Inflammatory macrophage (primary cell): ENCODE measurements at places on chromosomes 6 and 20.

GRCh38 chr6:136477548-136477947 lies 72.7 kb downstream of the MAP7 start:
- no peak for DNase-seq

GRCh38 chr6:39777218-39777617 lies 15.0 kb upstream of the DAAM2 start:
- no peak for DNase-seq

- no peak for DNase-seq
Observed at GRCh38 chr20:63691711-63692435, 4.6 kb upstream of the TNFRSF6B start.

DNA sequence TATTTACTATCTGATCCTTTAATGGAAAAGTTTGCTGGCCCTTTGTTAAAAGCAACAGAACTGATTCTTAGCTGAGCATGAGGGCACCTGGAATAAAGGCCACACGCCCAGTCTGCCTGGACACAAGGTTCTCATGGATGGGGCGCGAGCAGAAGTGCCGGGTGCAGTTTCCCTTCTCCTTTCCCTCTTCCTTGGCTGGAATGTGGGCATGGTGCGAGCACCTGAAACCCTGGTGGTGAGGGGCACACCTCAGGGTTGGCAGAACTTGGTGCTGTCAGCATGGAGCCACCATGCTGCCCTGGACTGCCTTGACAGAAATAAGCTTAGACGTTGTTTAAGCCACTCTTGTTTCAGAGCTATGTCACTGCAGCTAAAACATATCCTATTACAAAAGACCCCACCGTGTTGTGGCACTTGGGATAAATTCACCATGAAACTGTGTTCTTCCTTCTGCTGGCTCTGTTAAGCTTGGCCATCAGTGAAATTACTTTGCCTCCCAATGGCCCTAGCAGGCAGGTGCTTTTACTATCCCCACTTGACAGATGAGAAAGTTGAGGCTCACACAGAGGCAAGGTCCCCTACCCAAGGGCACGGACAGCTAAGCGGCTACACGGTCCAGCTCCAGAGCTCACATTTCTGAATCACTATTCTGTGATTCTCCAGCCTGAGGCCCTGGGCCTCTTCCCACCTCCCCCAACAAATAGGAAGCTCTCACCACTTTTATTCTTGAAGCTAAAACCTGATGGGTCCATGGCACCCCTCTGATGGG lies 115.9 kb downstream of the PREX1 start:
- no peak for DNase-seq

DNA sequence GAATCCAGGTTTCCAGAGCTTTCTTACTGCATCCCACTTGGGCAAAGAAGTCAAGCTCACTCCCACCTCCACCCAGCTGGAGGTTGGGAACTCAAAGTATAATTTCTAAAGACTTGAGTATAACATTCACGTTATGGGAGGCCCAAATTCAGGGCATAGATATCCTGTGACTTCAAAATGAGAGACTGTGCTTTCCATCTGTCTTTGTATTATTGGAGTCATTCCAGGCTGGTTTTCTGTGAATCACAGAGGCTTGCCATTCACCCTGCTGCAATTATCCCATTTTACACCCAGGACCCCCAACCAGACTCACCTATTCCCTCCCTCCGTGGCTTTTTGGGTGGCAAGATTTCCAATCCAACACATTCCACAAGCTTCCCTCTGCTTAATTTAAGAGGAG lies 19.3 kb upstream of the SRC start:
- DNase-seq = no peak

- no peak for DNase-seq
Observed at GRCh38 chr6:101178748-101179147, 214.8 kb upstream of the GRIK2 start.

GRCh38 chr6:27700337-27700736 lies 211.9 kb downstream of the OR2B2 start:
- DNase-seq = no peak

DNA sequence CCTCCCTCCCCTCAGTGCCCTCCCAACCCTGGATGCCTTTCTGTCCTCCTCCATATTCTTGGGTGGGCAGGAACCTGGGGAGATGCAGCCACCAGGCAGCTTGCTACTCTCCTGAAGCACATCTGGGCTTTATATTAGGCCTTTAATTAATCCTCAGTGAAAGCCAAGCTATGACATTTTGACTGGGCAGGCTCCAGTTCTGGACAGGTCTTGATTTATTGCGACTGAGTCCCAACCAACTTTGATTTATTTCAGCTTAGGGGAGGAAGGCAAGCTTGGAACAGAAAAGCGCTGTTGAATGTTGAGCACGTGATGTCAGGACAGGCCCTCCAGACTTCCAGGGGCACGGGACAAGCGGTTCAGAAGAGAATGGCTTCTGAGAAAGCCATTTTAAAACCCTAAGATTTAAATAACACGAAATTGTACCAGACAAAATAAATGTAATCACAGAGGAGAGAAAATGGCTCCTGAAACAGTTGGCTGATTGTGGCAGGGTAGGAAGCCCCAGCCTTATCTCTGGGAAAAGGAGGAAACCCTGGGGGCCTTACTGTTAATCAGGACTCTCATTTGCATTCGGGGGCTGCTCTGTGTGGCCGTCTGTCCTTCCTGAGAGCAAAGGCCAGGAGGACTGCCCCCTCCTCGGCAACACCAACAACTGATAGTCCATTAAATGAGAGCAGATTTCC lies 294.2 kb downstream of the FOXC1 start:
- DNase-seq = no peak

- no peak for DNase-seq
Observed at GRCh38 chr20:24753130-24753529, 195.9 kb upstream of the CST7 start.

DNA sequence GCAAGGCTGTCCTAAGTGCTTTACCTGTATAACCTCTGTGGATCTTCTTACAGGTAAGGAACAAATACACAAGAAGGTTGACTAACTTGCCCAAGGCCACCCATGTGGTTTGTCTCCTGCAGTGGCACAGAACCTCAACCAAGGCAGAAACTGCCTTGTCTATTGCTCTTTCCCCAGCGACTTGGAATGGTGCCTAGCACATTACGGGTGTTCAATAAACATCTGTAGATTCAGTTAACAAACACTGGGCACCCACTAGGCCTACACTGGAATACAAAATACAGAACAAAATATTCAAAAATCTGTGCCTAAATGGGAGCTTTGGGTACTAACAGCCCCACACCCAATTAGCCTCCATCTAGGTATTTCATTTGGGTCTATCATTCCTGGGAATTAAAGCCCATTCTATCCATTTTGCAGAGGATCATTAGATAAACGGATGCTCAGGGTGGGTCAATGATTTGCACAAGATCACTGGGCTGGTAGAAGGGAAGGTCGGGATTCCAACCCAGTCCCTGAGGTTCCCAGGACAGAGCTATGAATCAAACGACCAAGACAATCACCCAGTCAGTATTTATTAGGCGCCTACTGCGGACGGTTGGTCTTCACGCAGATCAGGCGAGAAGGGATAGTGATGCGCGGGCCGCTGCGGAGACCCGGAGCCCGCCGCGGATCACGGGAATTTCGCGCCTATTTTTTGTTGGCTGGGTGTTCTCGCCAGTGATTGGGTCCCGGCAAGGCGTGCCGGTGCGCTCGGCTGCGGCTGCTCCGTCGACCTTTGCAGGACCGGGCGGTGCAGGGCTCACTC lies at the start of gene STK35:
Gene STK35, plus strand, starts transcription at position 771 of the 808 bp plus-strand sequence. CDS start 55 bp downstream, outside the sequence.
- no peak for DNase-seq

DNA sequence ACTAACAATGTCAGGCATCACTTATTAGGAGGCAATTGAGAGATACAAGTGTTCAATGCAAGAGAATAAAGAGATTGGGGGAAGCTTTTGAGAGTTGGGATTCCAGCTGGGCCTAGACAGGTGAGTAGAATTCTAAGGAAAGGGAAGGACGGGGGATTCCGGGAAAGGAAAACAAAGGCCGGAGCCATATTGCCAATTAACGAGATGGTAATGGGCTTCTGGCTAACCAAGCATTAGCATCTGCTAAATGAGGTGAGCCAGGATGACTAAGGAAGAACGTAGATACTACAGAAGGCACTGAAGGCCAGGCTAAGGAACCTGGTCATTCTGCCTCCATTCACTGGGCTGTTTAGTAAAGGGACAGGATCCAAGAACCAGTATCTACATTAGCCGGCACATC lies 10.5 kb downstream of the FYN start:
- DNase-seq = no peak

DNA sequence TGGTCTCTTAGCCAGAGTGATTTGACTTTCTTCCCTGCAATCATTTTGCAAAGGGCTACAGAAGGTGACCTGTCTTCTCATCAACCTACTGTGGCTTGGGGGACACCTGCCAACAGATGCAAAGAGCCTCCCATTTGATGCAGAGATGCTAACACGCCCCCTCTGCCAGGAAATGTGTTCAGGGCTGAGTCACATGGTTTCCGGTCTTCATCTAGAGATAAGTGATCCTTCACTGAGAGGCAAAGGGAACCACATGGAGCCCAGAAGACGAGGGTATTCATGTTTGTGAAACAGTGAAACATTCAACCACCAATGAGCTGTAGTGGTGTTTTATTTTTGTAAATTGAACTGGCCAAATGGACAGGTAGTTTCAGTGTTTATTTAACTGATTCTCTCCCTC lies 109.0 kb upstream of the RIN2 start:
- no peak for DNase-seq

GRCh38 chr6:56037601-56038000 lies 162.2 kb upstream of the BMP5 start:
- DNase-seq = no peak

- peak; percentile 67 for DNase-seq
Observed at GRCh38 chr6:13406781-13407180, 78.4 kb upstream of the TBC1D7 start.

DNA sequence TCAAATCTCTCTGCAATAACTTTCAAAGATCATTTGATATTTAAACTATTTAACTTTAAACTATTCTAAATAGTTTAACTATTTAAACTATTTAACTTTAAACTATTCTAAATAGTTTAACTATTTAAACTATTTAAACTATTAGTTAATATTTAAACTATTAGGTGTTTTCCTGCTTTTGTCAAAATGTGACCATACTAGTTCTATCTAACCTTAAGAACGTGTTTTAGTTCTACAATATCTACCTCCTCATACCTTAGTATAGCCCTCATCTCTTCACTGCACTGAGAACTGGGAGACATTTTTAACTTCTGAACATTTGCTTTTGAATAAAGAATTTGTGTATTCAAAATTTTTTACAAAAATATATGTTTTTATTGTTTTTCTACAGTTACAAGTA lies 429.1 kb downstream of the ADGRB3 start:
- DNase-seq = no peak

GRCh38 chr20:46546936-46547335 lies 3.5 kb downstream of the OCSTAMP start:
- DNase-seq = no peak

DNA sequence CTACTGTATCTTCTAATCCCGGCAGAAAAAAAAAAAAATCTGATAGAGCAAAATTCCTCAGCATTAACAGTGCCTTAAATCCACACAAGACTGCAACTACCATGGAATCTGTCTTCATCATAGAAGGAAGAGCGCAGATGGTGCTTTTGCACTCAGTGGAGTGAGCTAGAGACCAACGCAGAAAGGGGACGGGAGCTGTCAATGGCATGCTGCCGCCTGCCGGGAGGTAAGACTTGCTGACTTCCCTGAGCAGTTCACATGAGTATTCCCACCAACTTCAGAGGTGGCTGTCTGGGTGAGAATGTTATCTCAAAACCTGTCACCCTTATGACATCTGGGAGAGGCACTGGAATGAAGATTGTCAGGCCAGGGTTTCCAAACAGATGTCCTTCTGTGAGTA lies 35.6 kb downstream of the DZANK1 start:
- no peak for DNase-seq

DNA sequence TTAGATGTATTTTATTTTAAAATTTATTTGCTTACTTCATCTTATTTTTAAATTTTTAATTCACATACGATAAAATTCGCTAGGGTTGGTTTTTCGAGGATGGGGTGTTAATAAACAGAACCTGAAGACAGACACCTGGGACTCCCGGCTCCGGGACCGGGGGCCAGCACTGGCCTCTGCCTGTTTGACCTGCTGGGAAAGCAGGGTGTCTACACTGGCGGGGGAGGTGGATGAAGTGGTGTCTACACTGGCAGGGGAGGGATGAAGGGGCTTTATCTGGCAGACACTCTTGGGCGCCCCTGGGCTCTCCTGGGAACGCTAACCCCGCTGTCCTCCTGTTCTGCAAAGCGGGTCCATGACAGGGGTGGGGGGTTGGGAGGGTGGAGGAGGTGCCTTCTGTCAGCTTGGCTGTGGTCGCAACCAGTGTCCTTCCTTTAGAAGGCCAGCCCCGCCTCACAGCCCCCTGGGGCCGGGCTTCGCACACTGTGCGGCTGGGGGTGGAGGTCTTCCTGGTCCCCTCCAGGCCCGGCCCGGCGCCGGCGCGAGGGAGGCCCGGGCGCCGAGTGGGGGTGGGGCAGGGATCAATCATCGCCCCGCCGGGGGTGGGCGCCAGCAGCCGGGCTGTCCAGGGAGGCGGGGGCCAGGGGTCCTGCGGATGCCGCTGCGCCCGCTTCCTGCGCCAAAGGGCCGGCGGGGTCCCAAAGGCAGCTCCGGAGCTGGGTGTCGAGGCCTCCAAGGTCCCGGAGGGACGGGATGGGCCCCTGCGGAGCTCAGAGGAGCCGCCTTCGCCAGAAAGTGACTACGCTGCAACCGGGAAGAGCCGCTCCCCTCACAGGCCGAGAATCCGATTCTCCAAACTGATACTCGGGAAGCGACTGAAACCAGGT lies 1.8 kb downstream of the GATA5 start:
- no peak for DNase-seq

DNA sequence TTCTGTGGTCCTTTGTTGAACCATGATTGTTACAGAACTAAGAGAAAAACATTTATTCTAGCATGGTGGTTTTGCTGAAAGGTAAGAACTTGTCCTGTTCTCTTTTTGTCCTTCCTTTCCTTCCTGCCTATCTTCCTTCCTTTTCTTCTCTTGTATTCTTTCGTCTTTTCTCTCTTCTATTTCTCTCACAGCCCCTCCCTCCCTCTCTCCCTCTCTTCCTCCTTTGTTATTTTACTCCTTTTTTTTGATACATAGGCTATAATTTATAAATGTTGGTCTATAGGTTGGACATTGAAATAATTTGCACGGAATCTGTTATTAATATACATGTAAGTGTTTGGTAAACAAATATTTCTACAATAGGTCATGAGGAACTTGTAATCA lies 18.6 kb downstream of the ADGRB3 start:
- DNase-seq = no peak

GRCh38 chr6:47047479-47048407 lies 5.6 kb upstream of the ADGRF1 start:
- DNase-seq = peak; percentile 66

GRCh38 chr20:4873396-4873795 lies 127.9 kb downstream of the SLC23A2 start:
- DNase-seq = no peak

DNA sequence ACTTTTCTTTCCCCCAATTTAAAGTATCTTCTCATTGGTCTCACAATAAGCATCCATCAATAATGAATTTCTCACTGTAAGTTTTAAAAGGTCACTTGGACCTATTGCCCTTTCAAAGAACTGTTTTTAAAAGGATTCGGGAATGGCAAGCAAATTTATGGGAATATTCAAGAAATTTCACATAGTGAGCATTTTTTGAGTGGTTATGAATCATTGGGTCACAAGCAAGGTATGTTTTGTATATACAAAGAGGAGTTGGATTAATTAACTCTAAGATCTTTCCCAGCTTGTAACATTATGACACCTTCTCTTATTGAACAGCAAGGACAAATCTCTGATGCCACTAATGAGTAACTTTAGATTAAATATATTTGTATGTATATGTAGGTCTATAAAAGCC lies 165.0 kb downstream of the MOXD1 start:
- DNase-seq = no peak
